ENCODE measurements at places on chromosomes 3 and 15.

- no peak for DNase-seq
Observed at GRCh38 chr3:133277813-133278212, 122.0 kb upstream of the BFSP2 start.

DNA sequence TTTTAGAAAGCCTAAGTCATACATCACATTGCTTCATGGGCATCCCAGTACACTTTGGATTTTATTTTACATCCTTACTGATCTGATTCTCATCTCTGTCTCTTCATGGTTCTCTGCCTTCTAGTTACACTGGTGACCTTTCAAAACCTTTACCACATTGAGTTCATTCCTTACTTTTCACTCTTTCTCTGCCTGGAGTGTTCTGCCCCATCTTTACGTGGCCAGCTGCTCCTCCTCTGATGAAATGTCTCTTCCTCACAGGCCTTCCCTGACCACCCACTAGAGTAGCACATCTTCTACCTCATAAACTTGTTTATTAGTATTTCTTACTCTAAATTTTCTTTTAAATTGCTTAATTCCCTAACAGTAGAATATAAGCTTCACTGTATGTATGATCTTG is 17.7 kb downstream of the CTNNB1 start:
- no peak for DNase-seq

DNA sequence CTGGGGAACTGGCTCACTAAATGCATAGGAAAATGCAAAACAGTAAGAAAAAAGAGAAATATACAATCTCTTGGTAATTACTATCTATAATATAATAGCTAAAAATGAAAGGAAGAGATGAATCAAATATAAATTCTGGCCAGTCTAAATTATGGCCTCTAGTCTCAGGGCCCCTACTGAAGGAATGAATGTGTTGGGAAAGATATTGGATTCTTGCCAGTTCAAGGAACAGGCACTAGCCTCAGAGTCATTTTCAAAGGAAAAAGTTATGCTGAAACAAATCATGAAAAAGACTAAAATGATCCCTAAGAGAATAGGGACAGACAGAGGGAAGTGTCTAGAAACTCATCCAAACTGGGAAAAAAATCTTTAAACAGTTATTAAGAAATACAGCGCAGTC is 62.4 kb downstream of the C3orf80 start:
- no peak for DNase-seq

- DNase-seq: no peak
Observed at GRCh38 chr3:20264900-20265567, 79.0 kb upstream of the SGO1 start.

DNA sequence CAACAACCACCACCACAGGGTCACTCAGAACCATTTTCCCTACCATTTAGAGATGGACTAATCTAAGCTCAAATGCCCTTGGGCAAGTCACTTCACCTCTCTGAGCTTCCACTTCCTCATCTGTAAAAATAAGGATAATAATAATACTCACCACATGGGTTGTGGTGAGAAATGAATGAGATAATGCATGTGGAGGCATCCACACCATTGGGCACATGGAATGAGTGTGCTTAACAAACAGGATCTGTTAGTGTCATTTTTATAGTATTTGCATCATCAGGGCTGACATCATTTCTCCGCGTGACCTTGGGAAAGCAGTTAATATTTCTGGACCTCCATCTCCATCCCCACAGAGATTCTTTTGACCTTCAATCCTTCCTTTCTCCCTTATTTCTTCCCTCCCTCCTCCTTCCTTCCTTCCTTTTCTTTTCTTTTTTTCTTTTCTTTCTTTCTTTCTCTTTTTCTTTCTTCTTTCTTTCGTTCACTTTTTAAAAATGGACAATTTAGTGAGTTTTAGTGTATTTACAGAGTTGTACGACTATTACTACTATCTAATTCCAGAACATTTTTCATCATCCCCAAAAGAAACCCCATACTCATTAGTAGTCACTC is 7.7 kb upstream of the RFT1 start:
- DNase-seq: no peak

DNA sequence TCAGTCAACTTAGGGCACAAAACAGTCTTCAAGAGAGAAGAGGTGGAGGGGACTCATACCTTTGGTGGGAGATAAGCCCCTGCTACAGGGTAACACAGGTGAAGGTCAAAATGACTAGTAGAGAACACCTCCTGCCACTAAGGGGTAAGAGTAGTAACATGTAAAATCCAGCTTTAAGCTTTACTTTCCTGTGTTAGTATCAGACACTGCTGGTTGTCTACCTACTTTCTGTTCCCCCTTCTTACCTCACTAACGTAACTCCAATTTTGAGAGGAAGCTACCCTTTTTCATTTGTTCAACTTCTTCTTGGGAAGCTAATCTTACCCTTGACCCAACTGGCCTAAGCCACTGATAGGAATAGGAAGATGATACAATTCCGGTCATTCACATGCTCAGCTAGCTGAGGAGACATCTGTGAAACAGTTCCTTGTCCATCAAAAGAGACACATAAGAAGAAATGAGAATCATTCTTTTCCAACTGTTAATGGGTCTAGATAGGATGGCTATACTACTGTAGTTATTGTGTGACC is 826.8 kb upstream of the CFAP20DC start:
- no peak for DNase-seq

- no peak for DNase-seq
Observed at GRCh38 chr3:20916951-20917606, 731.1 kb upstream of the SGO1 start.

DNA sequence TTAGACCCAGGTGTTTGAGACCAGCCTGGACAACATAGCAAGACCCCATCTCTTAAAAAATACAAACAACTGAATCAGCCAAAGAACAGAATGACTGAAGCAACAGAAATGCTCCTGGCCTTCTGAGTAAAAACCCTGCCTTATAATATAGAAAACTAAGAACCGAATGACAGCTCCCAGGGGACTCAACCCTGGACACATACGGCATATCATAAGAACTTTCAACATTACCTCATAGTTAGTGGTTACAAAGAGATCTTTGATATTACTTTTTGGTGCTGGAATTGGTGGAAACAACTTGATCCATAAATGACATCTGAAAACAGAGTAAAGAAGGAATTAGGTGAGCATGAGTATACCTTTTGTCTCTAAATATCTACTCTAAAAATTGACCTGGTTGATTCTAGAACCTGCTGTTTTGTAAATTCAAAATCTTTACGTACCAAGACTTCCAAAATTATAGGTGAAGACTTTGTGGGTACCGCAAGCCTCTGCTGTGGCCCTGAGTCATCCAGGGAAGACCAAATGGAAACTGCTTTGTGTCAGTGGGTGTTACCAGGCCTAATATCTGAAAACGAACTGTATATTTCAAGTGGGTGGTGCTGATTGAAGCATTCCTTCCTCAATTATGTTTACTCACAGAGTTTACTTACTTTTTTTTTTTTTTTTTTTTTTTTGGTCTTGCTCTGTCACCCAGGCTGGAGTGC is 35.5 kb downstream of the IL5RA start:
- DNase-seq: no peak

DNA sequence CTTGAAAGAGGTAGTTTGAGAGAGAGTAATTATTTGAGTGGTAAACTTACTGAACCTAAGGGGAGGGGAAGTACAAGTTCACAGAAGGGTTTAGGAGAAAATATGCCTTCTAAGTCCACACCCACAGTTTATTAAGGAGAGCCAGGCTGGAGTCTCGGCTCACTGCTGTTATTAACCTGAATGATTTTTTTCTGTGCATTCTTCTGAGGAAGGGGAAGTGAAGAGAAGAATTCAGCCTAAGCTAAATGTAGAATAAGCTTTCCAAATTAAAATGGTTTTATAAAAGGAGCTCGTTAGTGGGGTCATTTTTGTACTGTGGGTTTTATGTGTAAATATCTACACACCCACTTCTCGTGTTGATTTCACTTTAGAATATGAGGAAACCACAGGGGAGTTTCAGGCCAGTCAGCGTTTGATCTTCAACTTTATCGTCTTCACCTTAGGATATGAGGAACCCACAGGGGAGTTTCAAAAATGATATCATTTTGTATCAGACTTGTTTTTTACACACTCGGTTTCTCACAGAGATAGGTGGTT is 1.5 kb downstream of the WHAMM start:
- DNase-seq: no peak

DNA sequence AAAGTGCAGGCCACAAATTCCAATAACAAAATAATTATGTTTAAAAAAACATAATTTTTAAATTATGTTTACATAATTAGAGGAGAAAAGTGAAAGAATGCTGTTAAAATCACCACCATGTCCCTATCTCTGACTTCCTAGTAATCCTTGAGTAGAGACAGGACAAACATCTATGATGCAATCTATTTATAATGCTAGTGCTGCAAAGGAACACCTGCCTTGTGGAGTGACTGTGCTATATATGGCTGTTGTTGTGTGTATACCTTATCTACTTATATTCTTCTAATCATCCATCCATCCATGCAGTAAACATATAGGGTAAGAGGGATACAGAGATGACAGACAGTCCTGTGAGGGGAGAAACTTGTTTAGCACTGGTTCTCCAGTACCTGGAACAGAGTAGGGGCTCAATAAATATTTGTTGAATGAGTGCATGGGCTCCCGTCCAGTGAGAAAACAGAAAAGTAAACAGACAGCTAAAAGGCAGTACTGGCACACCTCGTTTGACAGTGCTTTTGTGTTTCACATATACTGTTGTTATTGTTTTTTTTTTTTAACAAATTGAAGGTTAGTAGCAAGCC is 229.3 kb upstream of the UBE2E1 start:
- no peak for DNase-seq

- DNase-seq: no peak
Observed at GRCh38 chr15:53808058-53808706, 48.7 kb upstream of the WDR72 start.

DNA sequence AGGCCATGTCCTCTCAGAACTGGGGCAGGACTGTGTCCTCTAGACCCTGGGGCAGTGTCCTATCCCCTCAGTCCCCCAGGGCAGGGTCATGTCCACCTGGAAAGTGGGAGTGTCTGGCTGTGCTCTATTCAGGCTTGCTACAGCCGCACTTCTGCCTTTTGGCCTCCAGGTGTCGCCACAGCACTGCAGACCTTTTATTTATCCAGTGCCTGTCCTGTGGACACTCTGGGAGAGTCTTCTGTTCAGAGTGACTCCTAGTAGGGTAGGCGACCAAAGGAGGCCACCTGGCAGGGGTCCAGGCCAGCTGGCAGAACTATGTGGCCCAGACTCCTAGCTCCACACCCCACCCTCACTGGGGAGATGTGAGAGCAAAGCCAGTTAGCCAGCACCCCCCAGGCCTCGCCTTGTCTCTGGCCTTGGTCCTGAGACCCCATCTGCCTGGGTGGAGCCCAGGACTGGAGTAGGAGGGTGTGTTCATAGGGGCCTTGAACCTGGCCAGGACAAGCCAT is 3.9 kb downstream of the TMIE start:
- peak; percentile 32 for DNase-seq

- no peak for DNase-seq
Observed at GRCh38 chr3:46412786-46413298, 5.8 kb downstream of the CCRL2 start.

DNA sequence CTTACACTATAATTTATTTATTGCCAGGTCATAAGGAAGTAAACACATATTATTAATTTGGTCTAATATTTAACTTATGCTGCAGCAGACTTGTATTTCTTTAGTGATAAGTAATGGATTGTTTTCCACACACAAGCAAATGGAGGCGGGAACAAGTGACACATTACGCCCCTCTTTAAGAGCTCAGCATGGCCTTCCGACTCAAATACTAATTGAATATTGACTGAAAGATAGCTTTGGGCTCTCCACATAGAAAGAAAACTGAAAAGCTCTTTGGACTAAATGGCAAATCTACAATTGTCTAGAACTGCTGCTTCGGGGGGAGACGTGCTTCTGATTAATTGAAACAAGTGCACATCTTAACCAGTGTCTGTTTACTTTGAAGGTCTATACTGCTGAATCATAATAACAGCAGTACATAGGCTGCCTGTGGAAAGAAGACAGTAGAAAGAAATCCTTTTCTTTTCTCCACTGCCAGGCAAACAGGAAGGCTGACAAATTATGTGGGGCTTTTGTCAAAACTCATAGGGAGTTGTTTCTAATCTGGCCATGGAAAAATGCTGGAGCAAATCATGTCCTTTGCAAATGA is 15.9 kb downstream of the CADPS start:
- DNase-seq: no peak

- DNase-seq: no peak
Observed at GRCh38 chr15:57297163-57297593, 79.1 kb upstream of the CGNL1 start.

DNA sequence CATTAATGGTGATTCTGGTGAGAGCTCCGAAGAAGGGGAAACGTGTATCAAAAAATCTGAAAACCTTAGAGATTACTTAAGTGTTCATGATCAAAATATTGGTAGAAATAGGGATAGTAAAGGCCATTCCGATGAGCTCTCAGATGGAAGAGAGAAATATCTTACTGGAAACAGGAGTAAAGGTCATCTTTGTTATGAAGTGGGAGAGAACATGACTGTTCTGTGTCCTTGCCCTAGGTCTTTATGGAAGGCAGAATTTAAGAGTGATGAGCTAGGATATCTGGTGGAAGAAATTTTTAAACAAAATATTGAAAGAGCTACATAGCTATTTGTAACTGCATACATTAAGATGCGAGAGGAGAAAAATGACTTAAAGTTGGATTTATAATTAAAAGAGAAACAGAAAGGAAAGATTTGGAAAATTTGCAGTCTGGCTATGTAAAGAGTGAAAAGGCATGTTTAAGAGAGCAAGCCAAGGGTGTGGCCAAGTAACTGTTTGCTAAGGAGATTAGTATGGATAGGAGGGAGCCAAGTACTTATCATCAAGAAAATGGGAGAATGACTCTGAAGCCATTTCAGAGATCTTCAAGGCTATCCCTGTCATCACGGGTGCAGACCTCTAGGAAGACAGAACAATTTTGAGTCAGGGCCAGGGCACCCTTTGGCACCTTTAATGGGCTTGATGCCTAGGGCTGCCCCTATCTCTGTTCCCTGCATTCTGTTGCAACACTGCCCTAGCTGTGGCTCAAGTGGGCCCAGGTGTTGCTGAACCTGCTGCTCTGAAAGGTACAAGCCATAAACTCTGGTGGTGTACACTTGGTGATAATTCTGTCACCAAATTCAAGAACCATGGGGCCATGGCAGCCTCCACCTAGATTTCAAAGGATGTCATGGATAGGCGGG is 27.3 kb downstream of the SLMAP start:
- DNase-seq: no peak

GRCh38 chr3:48532271-48532976 is 24.2 kb downstream of the PFKFB4 start:
- DNase-seq: no peak

DNA sequence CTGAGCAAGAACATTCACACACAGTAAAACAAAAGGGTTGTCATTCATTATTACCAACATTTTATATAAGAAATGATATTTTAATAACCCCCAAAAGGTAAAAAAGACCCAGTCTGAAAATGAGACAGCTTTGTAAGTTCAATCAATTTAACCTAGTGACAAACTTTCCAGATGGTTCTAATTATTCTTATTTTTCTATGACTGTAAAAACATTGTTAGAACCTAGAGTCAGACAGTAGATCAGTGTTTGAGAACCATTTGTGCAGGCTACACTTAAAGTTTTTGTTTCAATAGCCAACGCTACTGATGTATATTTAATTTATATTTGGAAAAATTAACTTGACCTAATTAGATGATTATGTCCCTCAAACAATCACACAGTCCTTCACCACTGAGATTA is 708.4 kb upstream of the CBLB start:
- DNase-seq: no peak

- DNase-seq: no peak
Observed at GRCh38 chr3:183310936-183311335, 57.9 kb downstream of the B3GNT5 start.
